Ureter (tissue), 1 donor: ENCODE measurements at places on chromosomes 3 and 15.

- DNase-seq: no peak
Observed at GRCh38 chr3:36893137-36893557, 51.7 kb downstream of the TRANK1 start.

DNA sequence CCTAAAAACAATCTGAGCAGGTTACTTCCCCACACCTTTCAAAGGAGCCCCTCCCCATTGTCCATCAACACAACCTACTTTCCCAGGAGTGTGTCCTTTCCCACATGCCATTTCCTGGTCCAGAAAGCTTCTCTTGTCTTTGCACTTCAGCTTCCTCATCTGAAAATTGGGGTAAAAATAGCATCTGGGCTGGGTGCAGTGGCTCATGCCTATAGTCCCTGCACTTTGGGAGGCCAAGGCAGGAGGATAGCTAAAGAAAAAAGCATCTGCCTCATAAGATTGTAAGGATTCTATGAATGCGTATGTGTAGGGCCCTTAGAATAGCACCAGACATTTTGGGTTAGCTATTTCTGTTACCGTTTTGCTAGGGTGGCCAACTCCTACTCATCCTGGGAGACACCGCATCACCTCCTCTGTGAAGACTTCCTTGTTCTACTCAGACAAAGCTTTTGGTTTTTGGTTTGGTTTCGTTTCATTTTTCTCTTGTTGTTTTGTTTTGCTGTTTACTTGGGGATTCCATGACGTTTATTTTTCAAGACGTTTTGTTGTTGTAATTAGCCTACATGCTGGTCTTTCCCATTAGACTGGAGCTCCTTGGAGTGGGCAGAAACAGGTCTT, 224.4 kb upstream of the TLE3 start:
- no peak for DNase-seq

DNA sequence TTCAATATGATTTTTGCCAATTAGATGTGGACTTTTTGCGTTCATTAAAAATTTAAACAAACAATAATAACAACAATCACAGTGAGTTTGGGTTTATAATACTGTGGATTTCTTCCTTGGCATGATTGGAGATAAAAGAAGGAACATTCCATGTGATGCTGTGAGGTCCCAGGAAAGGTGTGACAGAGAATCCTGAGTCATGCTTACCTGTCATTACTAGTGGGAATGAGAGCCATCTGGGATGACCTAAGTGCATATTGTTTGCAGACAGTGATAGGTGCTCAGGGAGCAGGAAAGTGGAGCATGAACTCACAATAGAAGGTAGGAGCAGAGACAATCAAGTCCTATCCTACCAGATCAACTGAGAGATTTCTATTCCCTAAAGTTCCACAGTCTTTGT, 766.5 kb upstream of the CFAP20DC start:
- DNase-seq: no peak

DNA sequence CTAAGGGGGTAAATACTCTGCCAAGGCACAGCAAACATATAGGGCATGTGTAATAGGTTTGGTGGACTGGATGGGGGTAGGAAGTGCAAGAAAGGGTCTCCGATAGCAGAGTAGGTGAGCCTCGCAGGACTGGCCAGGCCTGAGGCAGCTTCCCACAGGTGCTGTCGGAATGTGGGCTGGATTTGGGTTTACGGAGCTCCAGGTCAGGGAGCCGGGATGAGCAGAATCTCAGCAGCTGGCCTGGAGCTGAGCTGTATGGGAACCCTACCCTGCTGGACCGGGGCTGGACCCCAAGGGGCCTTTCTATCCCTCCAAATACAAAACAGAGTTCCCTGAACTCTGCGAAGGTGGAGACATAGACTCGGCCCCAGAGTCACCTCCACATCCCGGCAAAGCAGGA, 15.0 kb downstream of the KLF15 start:
- DNase-seq: peak; percentile 24

GRCh38 chr15:39931615-39932014, 2.3 kb upstream of the EIF2AK4 start:
- no peak for DNase-seq

GRCh38 chr3:12970684-12971083, 102.5 kb downstream of the IQSEC1 start:
- DNase-seq: no peak

GRCh38 chr3:195239121-195239520, 31.8 kb downstream of the XXYLT1 start:
- DNase-seq: no peak

GRCh38 chr3:32946973-32947788, 4.3 kb upstream of the CCR4 start:
- DNase-seq: no peak

GRCh38 chr3:36792342-36792741, 28.0 kb upstream of the DCLK3 start:
- no peak for DNase-seq

DNA sequence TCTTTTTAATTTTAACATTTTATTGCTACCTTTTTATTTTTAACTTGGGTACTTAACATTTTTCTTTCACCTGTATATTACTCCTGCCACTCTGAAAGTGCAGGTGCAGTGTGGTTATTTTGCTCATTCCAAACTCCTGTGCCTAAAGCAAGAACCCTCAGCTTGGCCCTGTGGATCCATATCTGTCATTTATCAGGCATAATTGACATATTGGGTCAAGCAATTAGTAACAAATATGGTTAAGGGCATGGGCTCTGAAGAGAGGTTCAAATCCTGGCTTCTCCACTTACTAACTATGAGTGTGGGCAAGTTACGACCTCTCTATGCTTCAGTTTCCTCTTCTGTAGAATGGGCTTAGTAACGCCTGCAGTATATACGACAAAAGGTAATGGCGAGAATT, 9.8 kb upstream of the VPS8 start:
- no peak for DNase-seq

GRCh38 chr3:121914081-121914998, 20.1 kb downstream of the SLC15A2 start:
- no peak for DNase-seq

- no peak for DNase-seq
Observed at GRCh38 chr15:98948941-98949340, 58.7 kb downstream of the PGPEP1L start.

DNA sequence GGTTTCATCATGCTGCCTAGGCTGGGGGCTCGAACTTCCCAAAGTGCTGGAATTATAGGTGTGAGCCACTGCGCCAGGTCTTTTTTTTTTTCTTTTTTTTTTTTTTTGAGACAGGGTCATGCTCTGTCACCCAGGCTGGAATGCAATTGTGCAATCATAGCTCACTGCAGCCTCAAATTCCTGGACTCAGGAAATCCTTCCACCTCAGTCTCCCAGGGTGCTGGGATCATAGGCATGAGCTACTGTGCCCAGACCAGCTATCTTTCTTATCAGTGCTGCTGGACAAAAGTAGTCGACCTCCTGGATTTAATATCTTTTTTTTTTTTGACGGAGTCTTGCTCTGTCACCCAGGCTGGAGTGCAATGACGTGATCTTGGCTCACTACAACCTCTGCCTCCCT, 60.8 kb downstream of the TFDP2 start:
- DNase-seq: no peak

- peak; percentile 68 for DNase-seq
Observed at GRCh38 chr15:45522328-45523165, at the start of gene SLC30A4. Gene SLC30A4 (minus strand): TSS chr15:45522755. CDS start chr15:45522354, 401 bp downstream.

- DNase-seq: no peak
Observed at GRCh38 chr15:27585041-27585640, 514.0 kb downstream of the OCA2 start.

DNA sequence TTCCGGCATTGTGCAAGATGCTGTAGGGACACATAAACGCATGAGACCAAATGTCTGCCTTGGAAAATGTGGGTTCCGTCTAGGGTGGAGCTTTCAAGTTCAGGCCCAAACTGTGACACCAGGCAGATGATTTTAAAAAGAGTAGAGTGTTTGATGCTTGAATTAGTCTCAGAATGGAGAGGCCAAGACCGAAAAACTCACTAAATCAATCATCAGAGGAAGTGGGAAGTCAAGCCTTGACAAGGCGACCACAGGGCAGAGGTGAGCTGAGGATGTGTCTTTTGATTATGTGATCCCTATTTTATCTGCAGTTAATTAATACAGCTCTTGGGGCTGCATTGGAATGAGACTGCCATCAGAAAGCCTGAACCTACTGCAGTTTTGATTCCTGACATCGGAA, 275.4 kb downstream of the ABHD5 start:
- DNase-seq: no peak
